ENCODE measurements at places on chromosomes 7 and 10.
A peak's percentile ranks its signal among the peaks of the same experiment; 100 is the strongest.

GRCh38 chr7:1558841-1559625 is 3.0 kb upstream of the TMEM184A start:
- no peak for DNase-seq

DNA sequence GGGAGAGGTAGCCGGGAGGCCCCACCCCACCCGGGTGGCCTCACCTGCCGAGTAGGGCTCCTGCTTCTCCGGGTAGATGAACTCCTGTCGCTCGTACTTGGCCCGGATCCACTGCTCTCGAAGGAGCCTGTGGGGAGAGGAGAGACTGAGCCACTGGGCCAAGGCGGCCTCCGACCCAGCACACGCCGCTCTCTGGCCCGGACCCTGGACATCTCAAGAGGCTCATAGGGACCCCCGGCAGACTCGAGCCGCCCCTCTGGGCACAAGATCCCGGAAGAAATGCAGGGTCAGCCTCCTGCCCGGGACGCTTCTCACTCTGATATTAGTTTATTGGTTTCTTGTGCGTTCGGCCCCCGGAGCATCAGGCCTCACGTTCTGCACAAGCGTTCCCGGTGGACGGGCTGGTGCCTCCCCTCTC is 34.5 kb downstream of the ADAP1 start:
- DNase-seq = no peak

- no peak for DNase-seq
Measured at GRCh38 chr7:22317632-22318031, 39.3 kb downstream of the RAPGEF5 start.

- DNase-seq = no peak
Measured at GRCh38 chr7:142697270-142697669, 52.0 kb upstream of the PRSS1 start.

DNA sequence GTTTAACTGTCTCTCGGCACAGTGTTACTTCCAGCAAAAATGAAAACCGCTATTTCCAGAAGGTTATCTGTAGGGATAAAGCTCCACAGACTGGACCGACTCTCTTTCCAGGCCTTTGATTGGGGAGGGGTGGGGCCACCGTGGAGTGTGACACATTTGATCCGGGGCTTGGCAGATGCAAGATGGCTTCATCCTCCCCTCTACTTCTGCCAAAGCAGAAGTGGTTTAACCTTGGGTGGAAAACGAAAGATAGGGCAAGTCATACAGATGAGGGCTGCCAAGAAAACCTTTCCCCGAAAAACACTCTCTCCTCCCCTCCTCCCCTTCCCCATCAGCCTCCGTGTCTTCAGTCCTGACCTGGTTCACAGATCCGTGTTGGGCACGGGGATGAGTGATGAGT is 139.7 kb upstream of the SH2B2 start:
- no peak for DNase-seq

- DNase-seq = no peak
Measured at GRCh38 chr7:134612197-134612596, 34.5 kb upstream of the BPGM start.

GRCh38 chr10:88992921-88993524 is 2.4 kb downstream of the FAS start:
- no peak for DNase-seq

GRCh38 chr7:155885167-155886155 is 73.2 kb upstream of the SHH start:
- no peak for DNase-seq

- DNase-seq = no peak
Measured at GRCh38 chr10:59870152-59870551, 36.2 kb downstream of the CCDC6 start.

DNA sequence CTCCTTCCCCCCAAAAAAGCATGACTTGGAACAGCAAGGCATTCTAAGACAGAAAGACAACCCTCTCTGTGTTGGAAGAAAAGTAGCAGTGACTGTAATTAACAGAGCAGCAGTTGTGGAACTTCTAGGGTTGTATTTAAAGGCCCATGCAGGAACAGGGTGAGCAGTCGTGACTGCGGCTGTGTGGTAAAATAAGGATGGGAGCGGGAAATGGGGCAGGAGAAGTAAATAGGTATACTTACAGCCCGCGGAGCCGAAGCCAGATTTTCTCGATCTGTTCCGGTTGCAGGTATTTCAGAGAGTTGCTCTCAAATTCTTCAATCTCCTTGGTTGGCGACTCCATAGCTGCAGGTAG is 179 bp downstream of the PDE1C start:
- no peak for DNase-seq

DNA sequence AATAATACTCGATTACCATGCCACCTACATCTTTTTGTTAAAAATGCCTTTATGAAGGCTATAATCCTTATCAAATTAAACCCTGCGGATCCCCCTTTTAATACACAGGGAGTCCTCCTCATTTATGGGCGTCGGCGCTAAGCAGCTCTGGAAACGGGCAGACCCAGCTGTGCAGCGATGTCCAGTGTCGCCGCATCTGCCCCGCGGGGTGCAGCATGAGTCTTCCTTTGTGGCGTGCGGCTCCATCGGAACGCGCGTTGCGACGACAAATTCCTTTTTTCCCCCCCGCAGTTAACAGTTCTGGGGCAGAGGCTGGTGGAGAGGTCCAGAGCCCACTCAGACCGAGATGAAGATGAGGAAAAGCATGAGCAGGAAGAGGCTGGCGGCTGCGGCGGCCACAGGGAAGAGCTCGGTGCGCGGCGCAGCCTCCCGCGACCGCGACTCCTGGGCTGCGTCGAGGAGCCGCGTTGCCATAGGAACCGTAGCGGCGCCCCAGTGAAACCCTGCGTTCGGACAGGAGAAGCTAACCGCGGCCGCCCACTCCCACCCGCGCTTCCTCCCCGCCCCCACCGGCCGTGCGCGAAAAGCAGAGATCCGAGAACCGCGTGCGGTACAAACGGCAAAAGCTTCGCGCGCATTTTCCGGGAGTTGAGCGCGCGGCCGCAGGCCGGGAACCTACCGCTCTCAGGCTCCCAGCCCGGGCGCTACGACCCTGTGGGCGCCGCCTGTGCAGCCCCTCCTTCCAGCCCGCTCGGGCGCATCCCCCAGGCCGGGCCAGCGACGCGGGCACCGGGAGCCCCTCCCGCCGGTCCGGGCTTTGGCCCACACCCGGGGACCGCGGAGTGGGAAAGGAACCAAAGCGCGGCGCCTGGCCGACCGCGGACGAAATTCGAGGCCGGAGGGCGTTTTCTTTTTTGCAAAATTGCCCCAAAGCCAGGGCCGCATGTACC is 130.6 kb downstream of the SPAG6 start:
- no peak for DNase-seq

GRCh38 chr10:45000752-45001380 is at the start of gene ZNF22:
ZNF22 (plus strand) TSS chr10:45000923; CDS start chr10:45003369, 2,446 bp downstream.
- peak; percentile 51 for DNase-seq

- DNase-seq = no peak
Measured at GRCh38 chr10:116073001-116073400, 200.0 kb downstream of the GFRA1 start.

GRCh38 chr7:25356534-25357151 is 128.4 kb upstream of the NPVF start:
- no peak for DNase-seq

GRCh38 chr7:99409192-99409572 is 413 bp downstream of the BUD31 start:
- DNase-seq = no peak

GRCh38 chr7:87886875-87887274 is 10.6 kb downstream of the DBF4 start:
- no peak for DNase-seq

Measured in stimulated activated CD8-positive, alpha-beta memory T cell treated with anti-CD3 and anti-CD28 coated beads, Interleukin-4, amount 100 ng/mL, for 1 hour (primary cell).